ENCODE measurements at places on chromosomes 3 and 15.

DNA sequence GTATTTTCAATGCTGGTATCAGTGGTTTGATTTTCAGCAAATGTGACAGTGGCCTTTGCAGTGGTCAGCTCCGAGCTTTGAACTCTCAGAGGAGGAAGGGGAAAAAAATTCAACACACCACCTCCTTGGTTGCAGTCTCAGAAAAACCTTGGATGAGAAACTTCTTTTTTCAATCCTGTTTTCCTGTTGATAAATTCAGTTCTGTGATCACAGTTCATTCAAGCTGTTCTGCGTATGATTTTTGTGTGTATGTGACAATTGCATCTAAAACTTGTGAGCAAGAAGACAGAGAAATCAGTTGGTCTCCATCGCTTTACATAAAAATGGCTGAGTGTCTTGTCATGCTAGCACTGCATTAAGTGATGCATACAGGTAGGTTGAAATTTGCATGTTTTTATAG is 19.2 kb downstream of the ZBTB38 start:
- DNase-seq: no peak

DNA sequence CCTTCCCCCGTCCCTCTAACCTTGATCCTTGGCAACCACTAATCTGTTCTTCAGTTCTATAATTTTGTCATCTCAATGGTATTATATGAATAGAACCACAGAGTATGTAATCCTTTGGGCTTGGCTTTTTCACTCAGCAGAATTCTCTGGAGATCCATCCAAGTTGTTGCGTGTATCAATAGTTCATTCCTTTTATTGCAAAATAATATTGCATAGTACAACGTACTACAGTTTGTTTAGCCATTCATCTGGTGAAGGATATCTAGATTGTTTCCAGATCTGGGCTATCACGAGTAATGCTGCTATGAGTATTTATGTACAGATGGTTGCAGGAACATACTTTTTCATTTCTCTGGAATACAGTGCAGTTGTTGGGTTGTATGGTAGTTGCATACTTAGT is 76.2 kb downstream of the PLXNA1 start:
- DNase-seq: no peak

DNA sequence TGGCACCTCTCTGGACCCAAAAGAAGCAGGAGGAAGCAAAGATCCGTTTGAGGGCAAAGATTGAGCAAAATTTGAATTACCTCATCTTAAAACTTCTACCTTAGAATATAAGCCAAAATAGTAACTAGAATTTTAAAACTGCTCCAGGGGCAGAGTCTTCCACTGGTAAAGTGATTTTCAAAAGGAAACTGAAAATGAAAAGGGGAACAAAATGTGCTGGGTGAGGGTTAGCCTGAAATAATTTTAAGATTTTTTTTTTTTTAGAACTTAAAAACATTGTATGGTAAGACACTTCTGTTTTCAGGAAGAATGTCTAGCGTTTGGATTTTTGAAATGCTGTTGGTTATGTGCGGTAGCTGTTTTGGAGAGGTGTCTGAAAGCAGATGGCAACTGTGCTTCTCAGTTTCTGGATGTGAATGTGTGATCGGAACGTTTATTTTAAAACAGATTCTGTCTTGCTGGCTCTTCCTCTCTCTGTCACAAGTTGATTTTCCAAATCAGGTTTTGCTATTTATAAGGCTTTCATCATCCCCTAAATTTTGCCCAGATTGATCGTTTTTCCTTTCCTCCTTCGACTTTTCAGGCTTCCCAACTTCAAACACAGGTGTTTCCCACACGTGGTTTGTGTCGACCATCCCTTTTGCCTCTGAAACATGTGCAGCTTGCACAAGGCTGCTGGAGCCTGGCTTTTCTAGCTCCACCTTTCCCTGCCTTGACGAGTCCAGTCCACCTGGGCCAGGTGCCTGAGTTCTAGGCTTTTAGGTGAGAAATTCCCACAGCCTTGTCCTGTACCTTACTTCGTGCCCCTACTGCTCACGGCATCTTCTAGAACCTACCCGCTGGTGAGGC is 3.3 kb downstream of the LRRK1 start:
- no peak for DNase-seq

GRCh38 chr15:48645558-48646330 is at the start of gene FBN1:
Gene FBN1, minus strand, starts transcription at chr15:48645709. Its CDS starts 940 bp downstream, at chr15:48644769.
- no peak for DNase-seq

GRCh38 chr15:75620058-75620820 is 5.3 kb downstream of the SNUPN start:
- DNase-seq: no peak

GRCh38 chr3:46667657-46668056 is 25.8 kb downstream of the ALS2CL start:
- no peak for DNase-seq

GRCh38 chr3:112138219-112138969 is 5.3 kb upstream of the GCSAM start:
- no peak for DNase-seq

DNA sequence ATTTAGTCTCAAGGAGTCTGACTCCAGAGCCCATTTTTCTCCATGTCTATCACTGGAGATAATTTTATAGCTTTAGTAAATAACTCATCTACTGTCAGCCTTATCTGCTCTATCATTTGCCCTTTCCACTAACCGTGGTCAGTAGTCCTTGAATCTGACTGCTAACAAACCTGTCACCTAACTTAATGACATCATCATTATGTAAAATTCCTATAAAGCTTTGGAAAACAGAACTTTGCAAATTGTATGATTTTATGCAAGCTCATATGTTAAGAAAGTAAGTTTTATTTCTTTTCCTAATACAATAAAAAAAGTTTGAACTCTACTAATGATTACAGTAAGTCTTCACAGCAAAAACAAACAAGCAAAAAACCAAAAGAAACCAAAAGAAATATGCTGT is 293.9 kb downstream of the CADM2 start:
- no peak for DNase-seq

GRCh38 chr3:45760878-45761711 is 35.2 kb downstream of the SLC6A20 start:
- no peak for DNase-seq

- DNase-seq: no peak
Observed at GRCh38 chr15:83928392-83928734, 274.4 kb downstream of the ADAMTSL3 start.

DNA sequence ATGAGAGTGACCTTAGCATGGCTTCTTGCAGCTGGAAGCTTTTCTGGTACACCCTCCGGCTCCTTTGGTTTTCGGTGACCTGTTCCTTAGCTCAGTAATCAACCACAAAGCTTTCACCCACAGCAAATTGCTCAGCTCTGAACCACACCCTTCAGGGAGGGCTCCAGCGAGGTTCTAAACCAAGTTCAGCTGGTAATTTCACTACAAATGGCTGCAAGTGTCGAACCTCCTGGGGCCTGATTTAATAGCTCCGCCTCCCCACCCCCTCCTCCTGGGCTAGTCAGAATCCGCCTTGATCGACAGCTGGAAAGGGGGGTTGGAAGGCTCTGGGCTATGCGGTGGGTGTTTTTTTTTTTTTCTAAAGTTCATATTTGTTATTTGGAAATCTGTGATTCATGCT is 150.9 kb upstream of the MCTP2 start:
- DNase-seq: no peak

- no peak for DNase-seq
Observed at GRCh38 chr3:113241292-113242095, 30.1 kb downstream of the BOC start.

DNA sequence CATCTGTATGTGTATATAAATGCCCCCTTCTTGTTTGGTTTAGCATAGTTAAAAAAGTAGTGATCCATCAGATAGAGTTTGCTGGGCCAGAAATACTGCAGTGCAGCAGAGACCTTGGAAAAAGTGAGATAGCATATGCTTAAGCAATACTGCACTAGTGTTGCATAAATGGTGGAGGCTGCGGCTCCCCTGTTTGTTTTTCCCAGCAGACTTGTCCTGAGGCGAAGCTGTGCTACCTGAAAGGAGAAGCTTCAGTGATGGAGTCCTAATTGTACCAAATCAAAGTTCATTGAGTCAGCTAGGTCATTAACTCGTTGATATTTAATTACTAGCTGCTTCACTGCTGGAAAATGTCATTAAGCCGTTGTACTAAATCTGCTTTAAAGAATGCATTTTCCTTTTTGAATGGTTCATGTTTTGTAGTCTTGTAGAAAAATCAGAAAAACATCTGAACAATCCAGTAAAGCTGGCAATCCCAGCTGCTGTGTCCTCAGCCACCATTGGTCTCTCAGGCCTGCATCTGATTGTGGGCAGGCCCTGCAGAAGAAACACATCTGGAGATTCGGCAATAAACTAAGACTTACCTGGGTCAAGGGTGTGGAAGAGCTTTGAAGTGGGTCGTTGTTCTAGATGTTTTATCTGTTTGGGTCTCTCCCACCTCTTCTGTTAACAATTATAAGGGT is 169.6 kb downstream of the B3GALNT1 start:
- no peak for DNase-seq

DNA sequence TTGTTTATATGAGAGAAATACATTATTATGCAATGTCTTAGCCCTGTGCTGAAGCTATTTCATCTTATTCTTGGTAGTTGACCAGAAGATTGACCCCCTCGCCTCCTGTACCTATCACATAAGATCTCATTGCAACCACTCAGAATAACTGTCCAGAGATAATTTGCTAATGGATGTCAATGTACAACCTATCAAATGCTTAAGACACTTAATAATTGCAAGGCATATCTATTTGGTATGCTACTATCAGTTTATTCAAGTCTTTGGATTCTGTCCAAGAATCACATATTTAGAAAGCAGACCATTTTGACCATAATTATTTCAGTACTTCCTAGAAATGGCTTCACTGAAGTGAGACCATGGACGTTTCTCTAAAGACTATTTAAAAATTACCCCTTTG is 241.6 kb downstream of the GAP43 start:
- no peak for DNase-seq

DNA sequence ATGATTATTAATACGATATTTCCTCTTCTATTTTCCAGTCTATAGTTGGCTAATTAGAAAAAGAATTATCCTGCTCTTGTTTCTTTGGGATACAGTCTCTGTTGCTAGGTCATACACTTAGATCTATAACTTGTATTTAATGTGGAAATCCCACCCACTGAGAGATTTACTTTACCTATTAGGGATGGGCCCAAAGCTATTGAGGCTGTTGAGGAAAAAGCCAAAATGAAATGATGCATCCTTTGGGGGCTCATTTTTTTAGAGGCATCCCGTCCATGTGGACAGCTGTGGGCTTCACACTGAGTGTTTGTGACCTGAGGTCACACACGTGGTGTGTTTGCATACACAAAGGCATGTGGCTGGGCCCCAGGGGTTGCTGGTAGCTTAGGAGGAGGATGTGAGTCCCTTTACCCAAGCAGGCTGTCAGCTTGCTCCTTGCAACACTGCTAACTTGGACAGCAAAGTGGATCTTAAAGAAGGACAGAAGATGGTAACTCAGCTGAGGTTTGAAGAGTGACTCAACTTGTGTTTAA is 477.4 kb downstream of the AGBL1 start:
- no peak for DNase-seq

GRCh38 chr3:126464093-126464492 is 11.6 kb downstream of the ZXDC start:
- DNase-seq: no peak

DNA sequence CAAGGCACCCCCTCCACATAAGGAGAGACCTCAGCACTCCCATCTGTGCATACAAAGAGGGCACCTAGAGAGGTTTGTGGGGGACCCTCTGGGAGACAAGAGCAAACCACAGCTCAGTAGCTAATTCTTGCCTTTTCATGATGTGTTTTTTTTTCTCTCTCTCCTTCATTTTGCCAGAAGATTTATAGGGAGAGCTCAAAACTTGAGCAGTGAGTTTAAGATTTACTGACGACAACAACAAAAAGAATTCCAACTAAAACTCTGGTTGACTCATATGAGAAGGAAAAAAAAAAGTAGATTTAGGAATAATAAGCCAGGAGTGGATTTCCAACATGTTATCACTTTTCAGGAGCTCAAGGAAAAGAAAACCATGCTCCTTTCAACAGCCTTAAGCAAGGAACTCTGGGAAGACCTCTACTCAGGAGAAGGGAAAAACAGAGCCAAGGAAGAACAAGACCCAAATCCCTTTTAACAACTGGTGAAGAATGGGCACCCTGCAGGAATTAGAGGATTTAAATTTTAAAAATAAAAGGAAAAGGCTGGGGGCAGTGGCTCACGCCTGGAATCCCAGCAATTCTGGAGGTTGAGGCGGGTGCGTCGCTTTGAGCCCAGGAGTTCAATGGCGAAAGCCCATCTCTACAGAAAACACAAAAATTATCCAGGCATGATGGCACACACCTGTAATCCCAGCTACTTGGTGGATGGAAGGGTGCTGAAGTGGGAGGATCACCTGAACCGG is 58.2 kb upstream of the RAD18 start:
- no peak for DNase-seq

DNA sequence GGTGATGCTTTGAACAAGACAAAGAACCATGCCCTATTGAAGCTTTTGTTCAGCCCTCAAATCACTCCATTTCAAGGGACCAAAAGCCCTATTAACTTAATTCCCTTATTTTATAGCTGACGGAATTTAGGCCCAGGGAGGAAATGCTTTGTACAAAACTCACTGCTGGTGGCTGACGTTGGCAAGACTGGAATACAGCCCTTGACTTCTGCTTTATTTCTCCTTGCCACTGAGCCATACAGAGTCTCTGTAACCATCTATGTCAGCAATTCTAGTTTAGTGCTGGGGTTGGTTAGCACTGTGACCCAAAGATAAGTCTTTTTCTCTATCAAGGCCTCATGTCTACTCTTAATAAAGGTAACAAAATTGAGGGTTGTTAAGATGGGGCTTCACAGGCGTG is 316.1 kb upstream of the TPRG1 start:
- DNase-seq: no peak
